ENCODE measurements at places on chromosomes 6 and 20.

DNA sequence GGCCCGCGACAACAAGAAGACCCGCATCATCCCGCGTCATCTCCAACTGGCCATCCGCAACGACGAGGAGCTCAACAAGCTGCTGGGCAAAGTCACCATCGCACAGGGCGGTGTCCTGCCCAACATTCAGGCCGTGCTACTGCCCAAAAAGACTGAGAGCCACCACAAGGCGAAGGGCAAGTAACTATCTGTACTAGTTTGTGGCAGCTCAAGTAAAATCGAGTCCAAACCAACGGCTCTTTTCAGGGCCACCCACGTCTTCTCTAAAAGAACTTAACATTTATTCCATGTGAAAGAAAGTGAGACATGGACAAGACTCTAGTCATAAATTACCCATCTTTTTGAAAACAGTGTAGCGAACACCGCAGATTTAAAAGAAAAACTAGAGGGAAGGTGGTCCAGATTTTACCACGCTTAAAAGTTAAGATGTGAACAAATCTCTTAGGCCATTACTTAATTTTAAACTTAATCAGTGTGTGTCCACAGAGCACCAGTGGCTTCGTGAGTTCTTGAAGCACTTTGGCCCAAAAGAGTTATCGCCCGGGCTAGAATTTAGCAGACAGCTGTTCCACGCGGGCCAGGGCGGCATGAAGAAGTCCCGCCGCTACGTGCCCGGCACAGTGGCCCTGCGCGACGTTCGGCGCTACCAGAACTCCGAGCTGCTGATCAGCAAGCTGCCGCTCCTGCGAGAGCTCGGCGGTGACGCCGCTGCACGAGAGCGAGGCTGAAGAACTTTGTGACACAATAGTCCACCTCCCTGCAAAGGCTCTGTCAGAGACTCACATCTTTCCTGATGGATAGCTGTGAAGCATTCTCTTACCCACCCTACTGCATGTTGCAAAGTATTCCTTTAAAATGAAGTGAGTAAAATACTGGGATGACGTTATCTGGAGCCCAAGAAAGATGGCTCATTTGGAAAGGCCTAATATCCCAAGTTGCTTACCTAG is 113.9 kb upstream of the PRSS16 start:
- peak; percentile 85 for DNase-seq

DNA sequence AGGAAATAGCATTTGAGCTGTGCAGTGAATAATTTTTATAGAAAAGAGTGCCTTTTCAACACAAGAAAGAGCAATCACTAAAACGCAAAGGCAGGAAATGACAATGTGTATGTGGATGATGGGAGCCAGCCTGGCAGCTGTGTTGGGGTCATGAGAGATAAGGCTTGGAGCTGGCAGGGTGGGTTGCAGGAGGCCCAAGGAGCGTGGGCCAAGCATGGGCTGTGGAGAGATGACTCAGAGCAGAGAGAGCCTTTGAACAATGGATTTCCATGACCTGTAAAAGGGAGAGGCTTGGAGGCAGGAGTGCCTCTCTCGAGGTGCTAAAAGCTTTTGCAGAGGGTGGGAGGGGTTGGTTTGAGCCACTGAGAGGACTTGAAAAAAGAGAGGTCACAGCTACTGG is 6.6 kb upstream of the TBC1D7 start:
- no peak for DNase-seq

GRCh38 chr6:47473791-47474346 is 3.7 kb upstream of the CD2AP start:
- no peak for DNase-seq

DNA sequence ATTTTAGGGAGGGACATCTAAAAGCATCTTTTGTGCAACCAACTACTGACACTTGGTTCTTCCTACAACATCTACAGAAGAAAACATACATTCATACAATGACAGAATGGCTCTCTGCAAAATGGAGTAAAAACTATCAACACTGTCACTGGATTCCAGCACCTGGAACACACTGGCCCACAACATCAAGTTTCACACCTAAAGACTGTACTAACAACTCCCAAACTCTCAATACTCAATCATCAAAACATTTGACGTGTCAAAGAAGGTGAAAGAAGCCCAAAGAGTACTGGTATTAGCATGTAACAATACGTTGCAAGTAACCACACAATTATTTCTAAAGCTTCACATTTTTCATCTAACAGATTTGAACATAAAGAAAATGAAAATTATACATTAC is 2.1 kb downstream of the CPNE1 start:
- DNase-seq = no peak

GRCh38 chr6:145865175-145865574 is 50.6 kb upstream of the FBXO30 start:
- no peak for DNase-seq

DNA sequence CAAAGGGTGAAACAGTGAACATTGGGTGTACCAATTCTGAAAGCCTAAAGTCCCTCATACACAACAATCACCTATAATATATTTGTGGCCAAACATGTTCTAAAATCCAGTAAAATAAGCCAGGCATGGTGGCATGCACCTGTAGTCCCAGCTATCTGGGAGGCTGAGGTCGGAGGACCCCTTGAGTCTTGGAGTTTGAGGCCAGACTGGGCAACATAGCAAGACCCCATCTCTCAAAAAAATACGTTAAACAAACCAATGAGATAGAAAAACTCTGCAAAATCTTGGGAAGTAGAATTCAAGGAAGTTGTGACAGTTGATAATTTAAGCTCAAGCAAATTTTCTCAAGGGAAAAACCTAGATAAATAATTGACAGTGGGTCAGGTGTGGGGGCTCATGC is 92.6 kb downstream of the CAP2 start:
- DNase-seq = no peak

DNA sequence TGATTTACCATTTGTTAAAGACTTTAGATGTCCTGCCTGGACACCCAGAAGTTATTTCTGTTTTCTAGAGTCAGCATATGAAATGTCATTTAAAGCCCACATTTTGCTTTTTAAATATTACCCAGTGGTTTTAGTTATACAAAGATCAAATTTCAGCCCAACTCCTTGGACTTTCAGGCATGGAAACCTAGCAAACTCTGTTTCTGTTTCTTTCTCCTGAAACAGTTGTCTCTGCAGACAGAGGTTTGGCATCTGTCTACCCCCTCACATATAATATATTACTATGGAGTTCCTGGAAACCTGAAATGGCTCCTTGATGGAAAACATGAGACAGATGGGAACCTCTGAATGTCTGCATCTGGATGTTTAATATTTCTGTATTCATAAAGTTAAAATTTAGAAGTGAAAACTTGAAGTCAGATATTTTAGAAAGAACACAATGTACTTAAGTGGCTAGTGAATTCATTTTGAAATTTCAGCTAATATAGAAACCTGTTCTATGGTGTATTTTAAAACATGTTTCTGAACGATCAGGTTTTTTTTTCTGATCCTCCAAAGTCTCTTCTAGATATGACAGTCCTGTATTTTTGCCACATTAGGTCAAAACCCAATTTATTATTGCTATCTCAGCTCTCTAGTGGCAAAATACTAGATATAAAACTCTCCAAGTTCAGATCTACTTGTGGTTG is 743.3 kb downstream of the CD109 start:
- no peak for DNase-seq

DNA sequence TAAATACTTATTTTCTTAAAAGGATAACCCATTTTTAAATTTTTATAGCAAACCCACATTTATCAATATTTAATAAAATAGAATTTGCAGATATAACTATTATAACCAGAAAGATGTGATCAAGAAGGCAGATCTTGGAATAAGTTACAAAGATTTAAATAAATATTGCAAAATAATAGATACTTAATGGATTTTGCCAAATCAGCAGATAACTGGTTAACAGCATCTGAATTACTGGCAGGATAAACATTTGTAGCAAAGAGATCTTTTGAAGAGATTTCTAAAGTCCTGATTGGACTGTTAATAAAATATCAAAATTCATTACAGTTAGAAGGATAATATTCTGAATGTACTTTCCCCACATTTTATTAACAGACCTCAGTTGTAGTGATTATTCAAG is 144.2 kb downstream of the PDSS2 start:
- no peak for DNase-seq

DNA sequence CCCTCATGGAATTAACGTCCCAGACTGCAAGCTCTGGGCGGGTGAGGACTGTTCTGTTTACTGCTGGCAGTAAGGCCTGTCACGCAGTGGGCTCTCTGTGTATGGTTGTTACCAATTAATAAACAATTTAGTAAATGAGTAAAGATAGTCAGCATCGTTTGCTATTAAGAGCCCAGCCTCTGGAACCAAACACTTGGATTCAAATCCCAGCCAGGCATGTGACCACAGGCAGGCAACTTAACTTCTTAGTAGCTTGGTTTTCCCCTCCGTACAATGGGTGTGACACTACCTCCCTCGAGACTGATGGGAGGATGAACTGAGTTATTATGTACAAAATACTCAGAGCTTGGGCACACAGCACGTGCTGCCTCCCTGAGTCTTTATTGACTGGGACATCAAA is 137.7 kb upstream of the ARMC2 start:
- DNase-seq = no peak

GRCh38 chr6:165628955-165629354 is 34.1 kb downstream of the PDE10A start:
- DNase-seq = no peak

DNA sequence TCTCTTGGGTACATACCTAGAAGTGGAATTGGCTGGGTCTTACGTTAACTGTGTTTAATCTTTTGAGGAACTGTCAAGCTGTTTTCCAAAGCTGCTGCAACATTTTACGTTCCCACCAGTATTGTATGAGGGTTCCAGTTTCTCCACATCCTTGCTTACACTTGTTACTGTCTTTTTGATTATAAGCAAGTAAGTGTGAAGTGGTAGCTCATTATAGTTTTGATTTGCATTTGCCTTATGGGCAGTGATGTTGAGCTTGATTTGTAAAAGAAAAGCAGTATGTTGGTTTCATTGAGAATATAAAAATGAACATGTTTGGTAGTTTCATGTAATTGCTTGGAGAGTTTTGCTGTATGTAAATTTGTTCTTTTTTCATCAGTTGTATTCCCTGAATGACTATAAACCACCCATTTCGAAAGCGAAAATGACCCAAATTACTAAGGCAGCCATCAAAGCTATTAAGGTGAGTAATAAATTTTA is 40.4 kb downstream of the SCAF8 start:
- no peak for DNase-seq

DNA sequence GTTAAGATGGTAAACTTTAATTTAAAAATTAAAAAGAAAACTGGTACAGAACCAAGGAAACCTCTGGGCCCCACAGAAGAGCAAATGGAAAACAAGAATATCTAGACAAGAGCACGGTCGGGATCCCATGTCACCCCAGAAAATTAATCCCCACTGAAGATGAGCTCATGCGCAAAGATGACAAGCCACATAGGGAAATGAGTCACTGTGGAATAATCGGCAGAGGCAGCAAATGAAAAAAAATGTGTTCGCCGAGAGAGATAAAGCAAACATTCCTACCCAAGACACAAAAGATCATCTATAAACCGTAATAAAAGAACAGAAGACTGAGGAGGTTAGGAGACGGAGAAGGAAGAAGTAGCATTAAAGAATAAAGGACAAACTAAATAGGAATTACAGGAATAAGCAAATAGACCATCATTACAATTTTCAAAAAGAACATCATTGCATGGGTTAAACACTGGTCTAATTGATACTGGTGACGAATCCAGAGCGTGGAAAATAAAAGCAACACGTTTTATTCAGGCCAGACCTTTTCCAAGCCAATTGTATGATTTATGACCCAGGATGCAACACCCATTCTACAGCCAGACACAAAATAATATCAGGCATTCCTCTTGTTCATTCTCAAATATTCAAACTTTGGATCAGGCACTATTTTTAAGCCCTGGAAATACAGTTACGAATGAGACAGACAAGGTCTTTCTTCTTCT is 138.0 kb upstream of the ARID1B start:
- peak; percentile 53 for DNase-seq

DNA sequence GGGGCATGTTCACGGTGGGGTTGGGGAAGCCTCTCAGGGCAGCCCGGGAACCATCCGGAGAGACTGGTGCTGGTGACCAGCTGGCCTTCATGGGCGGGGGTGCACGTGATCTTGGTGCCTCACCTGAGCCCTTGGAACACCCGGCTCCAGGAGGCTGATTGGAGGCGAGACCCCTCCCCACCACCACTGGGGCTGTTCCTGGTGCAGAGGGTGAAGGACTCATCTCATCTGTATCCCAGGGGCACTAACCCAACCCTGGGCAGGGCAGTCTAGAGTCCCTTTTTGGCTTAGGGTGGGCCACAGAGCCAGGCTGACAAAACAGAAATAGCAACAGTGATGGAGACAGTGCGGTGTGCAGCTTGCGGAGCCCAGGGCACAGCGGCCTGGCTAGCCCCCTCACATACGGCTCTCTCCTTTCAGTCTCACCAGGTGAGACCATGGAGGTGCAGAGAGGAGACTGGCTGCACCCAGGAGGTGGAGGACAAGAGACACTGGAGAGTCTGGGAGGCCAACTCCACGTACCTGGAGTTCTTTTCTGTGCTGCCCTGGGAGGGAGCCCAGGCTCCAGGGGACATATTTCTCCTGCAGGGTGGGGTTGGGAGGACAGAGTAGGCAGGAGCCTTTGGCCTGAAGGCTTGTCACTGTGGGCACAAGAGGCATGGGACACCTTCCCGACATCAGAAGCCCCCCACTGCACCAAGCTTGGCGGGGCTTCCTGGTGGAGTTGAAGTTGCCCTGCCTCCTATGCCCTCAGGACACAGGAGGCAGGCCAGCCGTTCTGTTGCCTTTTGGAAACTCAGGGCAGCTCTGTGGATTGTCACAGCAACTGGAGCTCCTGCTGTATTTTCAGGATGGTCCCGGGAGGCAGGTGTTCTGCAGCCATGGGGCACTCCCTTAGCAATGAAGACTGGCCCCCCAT is 106.0 kb downstream of the SYCP2 start:
- DNase-seq = no peak

- DNase-seq = no peak
These were observed 30.7 kb upstream of the IRF4 start for GRCh38 chr6:360764-361373.
